CD8-positive, alpha-beta memory T cell (primary cell): ENCODE measurements at places on chromosomes 7 and 10. TPM values are rescaled to one million over a fixed set of nuclear protein-coding genes. Genes with fewer than 3 reads are reported as not detected.

DNA sequence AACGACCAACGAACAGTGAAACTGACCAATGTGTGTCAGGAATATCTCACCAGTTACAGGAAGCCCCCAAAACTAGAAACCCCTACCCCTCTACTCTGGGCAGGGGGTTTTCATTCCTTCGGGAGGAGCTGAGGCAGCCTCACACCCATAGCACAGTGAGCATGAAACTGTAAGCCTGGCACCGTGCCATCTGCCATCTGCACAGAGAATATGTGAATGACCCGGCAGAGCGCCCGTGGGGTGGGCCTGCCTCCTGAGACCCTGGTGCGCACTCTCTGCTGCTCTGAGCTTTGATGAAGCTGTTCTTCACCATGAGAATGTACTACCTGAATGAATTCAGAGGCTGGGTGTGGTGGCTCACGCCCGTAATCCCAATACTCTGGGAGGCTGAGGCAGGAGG, 27.1 kb downstream of the DAGLB start:
- no peak for DNase-seq

- DNase-seq, result no peak
Measured at GRCh38 chr7:113945018-113945938, 26.5 kb upstream of the PPP1R3A start.

GRCh38 chr10:63390521-63390920, 75.3 kb downstream of the JMJD1C start:
- DNase-seq, result no peak

GPER1 gene
- not detected for total RNA-seq

DNA sequence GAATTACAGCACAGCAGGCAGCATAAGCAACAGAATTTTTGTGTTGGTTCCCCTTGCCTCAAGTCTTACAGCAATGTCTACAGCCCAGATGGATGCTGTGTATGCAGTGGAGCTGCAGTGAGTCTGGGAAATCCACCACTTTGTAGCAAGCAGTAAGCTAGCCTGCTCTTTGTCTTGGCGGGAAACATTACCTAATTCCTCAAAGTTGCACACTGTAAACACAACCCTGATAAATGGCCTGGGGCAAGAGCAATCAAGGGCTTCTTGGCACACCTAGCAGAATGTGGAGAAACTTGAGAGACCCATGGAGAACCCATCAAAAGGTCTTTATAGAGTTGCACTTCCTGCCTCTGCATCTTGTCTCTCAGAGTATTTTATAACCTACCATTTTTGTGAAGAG, 102.0 kb upstream of the FOXP2 start:
- DNase-seq, result no peak

MYL10 gene
- not detected for total RNA-seq

C7orf57 gene
- total RNA-seq, result 0.92 TPM
